ENCODE measurements at places on chromosomes 4 and X. TPM values are rescaled to one million over a fixed set of nuclear protein-coding genes. Genes with fewer than 3 reads are reported as not detected.

BEX1 gene
- total RNA-seq = not detected

C4orf17 gene
- total RNA-seq = not detected

GC gene
- not detected for total RNA-seq

DUX4 gene
- not detected for total RNA-seq

DIPK2B gene
- not detected for total RNA-seq

SOWAHB gene
- not detected for total RNA-seq

AP1S2 gene
- total RNA-seq = 39.1 TPM
